T-helper 17 cell (primary cell): ENCODE measurements at places on chromosomes 16 and 17.

DNA sequence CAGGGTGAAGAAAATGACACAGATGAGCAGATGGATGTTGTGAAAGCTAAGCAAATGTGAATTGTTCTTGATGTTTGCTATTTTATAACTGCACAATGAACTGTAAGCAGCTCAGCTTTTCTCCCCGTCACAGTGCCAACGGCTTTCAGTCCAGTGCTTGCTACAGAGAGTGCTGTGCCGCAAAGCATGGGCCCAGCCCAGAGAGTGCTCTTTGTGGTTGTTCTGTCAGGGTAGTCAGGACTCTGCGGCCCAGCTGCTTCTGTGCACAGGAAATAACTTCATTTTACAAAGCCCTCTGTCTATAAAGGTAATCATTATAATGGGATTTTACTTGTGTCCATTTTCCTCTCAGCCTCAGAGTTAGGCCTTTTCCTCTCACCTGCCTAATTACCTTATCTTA, 39.1 kb downstream of the CDRT15 start:
- DNase-seq: no peak

GRCh38 chr17:11644265-11645212, 46.3 kb downstream of the DNAH9 start:
- DNase-seq: no peak

GRCh38 chr16:85459529-85460251, 153.4 kb upstream of the GSE1 start:
- DNase-seq: no peak

- DNase-seq: no peak
These were observed 15.4 kb downstream of the NAA60 start for GRCh38 chr16:3458852-3459361.
